ENCODE measurements at places on chromosomes 12 and 14. TPM values are rescaled to one million over a fixed set of nuclear protein-coding genes. Genes with fewer than 3 reads are reported as not detected.

Gene LRCOL1
- not detected for total RNA-seq

GRCh38 chr14:26008290-26008689 lies 589.5 kb downstream of the NOVA1 start:
- H3K27ac ChIP-seq = no peak overlapping the region
- DNase-seq = no peak
- H3K27me3 ChIP-seq = no peaks in the 10 kb centered on the region
- no peak overlapping the region for H3K4me3 ChIP-seq
- H3K4me1 ChIP-seq = no peaks in the 10 kb centered on the region

DNA sequence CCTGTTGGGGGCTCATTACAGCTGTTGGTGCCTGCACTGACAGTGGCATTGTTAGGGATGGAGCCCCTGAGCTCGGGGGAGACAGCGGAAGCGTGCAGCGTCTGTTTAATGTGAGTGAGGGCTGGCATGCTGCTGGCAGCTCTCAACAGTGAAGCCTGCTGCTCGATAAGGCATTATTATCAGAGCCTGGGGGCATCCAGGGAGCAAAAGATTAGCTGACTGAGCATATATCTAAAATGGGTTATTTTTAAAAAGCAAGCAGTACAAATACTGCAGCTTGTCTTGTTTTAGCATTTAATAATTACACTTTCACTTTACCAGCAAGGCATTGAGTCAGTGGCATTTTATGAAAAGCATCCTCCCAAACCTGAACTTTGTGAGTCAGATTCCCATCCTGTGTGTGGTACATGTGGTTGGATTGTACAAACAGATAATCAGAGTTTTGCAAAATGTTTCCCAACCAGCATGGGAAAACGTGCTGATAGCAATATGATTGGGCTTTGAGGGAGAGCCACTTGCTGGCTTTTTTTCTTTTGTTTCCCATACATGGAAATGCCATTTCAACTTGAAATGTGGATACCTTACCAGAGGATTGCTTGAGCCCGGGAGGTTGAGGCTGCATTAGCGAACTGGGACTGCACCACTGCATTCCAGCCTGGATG lies 150.8 kb downstream of the PRKCH start:
- DNase-seq = peak; percentile 46
- H3K36me3 ChIP-seq = peaks cover 62% of the 10 kb centered on the region
- H3K4me3 ChIP-seq = peak overlapping the region; percentile 74
- H3K27me3 ChIP-seq = no peaks in the 10 kb centered on the region
- H3K4me1 ChIP-seq = peaks cover 85% of the 10 kb centered on the region
- H3K27ac ChIP-seq = peak overlapping the region; percentile 88

- no peak overlapping the region for H3K27ac ChIP-seq
- no peaks in the 10 kb centered on the region for H3K36me3 ChIP-seq
- no peak overlapping the region for H3K4me3 ChIP-seq
- no peaks in the 10 kb centered on the region for H3K4me1 ChIP-seq
- no peaks in the 10 kb centered on the region for H3K27me3 ChIP-seq
- no peak for DNase-seq
Measured at GRCh38 chr14:40494483-40494882, 1062.2 kb upstream of the FBXO33 start.

DNA sequence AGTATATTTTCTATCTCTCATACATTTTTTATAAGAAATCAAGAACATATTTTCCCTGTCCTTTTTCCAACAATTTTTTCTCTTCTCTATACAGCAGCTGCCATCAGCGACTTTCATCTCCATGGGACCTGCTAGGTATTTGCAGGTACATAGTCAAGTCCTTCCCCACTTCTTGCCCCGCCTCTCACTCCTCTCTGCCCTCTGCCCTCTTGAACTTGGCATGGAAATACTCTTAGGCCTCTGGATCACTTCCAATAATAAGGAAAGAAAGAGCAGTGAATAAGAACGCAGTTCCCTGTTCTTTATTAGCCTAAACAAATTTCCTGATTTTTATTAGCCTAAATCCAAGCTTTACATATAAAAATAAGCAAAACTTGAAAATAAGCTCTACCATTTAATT lies 353.1 kb downstream of the SEC23A start:
- DNase-seq = no peak
- H3K27ac ChIP-seq = no peak overlapping the region
- no peaks in the 10 kb centered on the region for H3K27me3 ChIP-seq
- no peaks in the 10 kb centered on the region for H3K4me1 ChIP-seq

Gene KCNJ8
- not detected for total RNA-seq

- no peak overlapping the region for H3K4me3 ChIP-seq
- H3K4me1 ChIP-seq = peaks cover 10% of the 10 kb centered on the region
- DNase-seq = no peak
- H3K27me3 ChIP-seq = no peaks in the 10 kb centered on the region
- H3K36me3 ChIP-seq = peaks cover 50% of the 10 kb centered on the region
- H3K27ac ChIP-seq = no peak overlapping the region
Measured at GRCh38 chr12:21476949-21477348, 24.5 kb downstream of the RECQL start.

Data from activated CD4-positive, alpha-beta memory T cell treated with anti-CD3 and anti-CD28 coated beads, Interleukin-2, amount 10 ng/mL, durations not matched to agents 7 days and 5 days (primary cell).